ENCODE measurements at places on chromosomes 12 and 14.

GRCh38 chr12:57456145-57456700 is 1.1 kb downstream of the INHBE start:
- DNase-seq: no peak

- no peak for DNase-seq
Observed at GRCh38 chr14:54564071-54564867, 2.7 kb upstream of the SAMD4A start.

DNA sequence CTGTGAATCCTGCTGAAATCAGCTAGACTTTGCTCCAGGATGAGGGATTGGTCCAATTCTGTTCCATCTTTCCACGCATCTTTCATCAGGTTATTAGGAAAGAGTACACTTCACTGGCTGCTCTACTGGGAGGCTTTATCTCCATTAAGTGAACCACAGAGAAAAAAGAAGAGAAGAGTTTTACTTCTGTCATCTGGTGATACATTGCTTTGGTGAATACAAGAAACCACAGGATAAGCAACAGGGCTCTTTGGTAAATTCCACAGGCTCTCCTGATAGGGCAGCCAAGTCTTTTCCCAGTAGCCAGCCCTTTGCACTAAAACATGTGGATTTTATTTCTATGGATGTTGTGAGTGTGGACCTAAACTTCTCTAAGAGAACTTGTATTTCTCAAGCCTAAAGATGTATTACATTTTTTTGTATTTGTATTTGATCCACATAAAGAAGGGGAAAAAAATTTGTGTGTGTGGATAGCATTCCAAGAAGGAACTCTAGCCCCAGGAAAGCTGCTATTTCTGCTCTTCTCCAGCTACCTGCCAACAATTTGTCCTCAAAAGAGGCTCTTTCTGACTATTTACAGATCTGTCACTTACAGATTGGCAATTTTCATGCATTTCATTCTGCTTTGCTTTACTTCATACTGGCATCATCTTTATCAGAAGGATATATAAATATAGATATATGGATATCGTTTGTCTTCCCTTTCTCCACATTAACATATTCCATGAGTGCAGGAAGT is 1117.6 kb upstream of the TMEM132C start:
- no peak for DNase-seq

- DNase-seq: no peak
Observed at GRCh38 chr12:110444455-110444854, 5.7 kb downstream of the ARPC3 start.

DNA sequence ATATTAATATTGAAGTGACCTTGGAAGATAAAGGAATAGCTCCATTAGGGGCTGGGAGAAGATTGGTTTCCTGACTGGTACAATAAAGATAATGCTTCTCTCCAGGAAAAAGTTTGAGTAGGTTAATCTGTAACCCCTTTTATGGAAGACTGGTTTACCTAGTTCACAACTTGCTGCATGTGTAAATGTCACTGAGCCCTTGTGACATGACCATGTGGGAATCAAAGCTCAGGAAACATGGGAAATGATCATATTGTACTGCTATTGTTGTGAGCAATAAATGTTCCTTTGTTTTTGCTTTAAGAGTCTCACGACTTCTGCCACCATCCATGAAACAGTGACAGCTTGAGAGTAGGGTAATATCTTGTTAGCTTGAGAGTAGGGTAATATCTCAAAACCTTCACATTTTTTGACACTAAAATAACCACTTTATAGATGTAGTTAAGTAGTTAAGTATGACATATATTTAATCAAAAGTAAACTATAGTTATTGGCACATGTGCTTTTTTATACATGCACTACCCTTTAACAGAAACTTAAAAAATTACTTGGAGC is 1338.6 kb downstream of the FSCB start:
- no peak for DNase-seq

- DNase-seq: no peak
Observed at GRCh38 chr12:110556705-110557104, 26.4 kb downstream of the PPTC7 start.

- no peak for DNase-seq
Observed at GRCh38 chr12:2145433-2145998, 92.7 kb downstream of the CACNA1C start.

- DNase-seq: no peak
Observed at GRCh38 chr14:77286576-77286975, 15.6 kb upstream of the NGB start.

GRCh38 chr12:26678697-26679660 is 154.0 kb downstream of the ITPR2 start:
- DNase-seq: no peak

DNA sequence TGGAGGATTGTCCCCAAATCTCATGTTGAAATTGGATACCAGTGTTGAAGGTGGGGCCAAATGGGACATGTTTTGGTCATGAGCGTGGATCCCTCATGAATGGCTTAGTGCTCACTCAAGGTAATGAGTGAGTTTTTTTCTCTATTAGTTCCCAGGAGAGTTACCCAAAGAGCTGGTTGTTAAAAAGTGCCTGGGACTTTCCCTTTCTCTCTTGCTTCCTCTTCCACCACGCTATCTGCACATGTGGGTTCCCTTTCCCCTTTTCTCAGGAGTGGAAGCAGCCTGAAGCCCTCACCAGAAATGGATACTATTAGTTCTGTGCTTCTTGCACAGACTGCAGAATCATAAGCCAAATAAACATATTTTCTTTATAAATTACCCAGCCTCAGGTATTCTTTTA is 465.4 kb downstream of the FSCB start:
- no peak for DNase-seq

DNA sequence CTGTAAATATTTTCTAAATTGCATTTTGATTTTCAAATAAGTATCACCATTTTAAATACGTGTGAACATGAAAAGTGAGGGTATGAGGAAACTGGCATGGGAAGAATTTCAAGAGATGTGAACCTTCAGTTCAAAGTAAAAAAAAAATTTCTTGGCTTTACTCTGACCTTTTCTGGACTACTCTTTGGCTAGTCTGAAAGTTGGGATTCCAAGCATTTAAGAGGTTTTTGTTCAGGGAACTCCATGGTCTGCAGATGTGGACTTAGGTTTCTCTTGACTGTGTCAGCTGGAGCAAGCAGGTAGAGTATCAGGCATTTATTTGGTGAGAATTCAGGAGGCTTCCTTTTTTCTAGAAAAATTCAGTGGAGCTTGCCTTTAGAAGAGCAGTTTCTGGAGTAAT is 311.6 kb downstream of the LRIG3 start:
- DNase-seq: no peak

DNA sequence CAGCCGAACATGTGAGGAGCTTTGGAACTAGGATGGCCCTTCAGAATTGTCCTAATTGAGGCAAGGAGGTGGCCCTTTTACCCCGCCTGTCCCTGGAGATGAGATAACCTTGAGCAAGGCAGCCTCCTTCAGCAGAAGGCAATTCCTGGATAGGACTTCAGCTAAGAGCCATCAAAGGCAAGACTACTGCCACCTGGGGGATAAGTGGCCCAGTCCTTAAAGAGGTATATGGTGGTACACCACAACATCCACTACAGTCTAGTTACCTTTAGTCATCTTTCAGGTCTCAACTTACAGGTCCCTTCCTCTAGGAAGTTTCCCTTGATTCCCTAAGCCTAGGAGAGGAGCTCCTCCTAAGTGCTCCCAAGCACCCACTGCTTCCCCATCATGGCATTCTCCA is 204.2 kb upstream of the CDKN3 start:
- no peak for DNase-seq

GRCh38 chr14:40221428-40221827 is 789.2 kb upstream of the FBXO33 start:
- no peak for DNase-seq

DNA sequence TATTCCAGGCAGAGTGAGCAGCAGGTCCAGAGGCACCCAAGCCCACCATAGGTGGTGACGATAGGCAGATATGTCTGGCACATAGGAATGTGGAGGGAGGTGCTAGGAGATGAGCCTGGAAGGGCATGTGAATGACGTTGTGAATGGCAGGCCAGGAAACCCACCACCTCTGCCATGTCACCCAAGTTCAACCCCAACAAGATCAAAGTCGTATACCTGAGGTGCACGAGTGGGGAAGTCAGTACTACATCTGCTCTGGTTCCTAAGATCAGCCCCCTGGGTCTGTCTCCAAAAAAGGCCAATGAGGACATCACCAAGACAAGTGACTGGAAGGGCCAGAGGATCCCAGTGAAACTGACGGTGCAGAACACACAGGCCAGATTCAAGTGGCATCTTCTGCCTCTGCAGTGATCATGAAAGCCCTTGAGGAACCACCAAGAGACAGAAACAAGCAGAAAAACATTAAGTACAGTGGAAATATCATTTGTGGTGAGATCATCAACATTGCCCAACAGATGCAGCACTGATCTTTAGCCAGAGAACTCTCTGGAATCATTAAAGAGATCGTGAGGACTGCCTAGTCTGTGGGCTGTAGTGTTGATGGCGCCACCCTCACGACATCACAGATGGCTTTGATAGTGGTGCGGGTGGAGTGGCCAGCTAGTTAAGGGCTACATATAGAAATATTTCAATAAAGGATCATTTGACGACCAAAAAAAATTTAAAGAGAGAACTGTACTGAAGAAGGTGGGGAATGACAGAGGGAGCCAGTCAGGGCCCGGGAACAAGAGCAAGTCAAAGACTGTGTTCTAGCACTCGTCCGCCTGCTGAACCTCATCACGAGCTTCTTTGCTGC is 99.7 kb downstream of the ZFP36L1 start:
- no peak for DNase-seq

GRCh38 chr12:58479401-58479800 is 440.9 kb downstream of the LRIG3 start:
- no peak for DNase-seq

GRCh38 chr12:120590741-120591407 is 9.7 kb upstream of the POP5 start:
- no peak for DNase-seq

DNA sequence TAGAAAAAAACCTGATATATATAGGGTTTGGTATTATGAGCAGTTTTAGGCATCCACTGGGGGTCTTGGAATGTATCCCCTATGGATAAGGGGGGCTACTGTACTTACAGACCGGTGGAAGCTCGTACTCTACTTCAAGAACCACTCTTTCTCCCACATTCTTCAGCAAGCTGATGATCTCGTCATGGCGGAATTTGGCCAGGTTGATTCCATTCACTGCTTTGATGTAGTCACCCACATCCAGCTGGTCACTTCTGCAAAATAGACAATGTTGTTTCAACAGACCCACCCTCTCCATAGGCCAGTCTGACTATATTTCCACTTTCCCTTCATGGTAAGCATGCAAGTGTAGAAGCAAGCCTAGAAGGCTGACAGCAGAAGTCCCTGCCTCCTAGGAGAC is 139.9 kb downstream of the GRIP1 start:
- no peak for DNase-seq

DNA sequence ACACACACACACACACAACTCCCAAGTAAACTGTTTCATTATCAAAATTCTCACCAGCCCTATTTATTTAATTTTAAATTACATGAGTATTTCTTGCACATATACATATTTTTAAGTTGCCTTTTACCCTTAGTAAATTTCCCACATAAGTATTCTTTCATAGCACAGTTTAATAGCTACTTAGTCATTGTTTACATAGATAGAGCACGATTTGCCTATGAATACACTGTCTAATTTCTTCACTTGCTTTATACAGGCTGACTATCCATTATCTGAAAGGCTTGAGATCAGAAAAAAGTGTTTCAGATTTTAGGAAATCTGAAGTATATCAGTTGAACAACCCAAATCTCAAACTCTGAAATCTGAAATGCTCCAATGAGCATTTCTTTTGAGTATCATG is 30.9 kb downstream of the NIN start:
- no peak for DNase-seq

GRCh38 chr12:119704065-119704747 is 36.3 kb downstream of the PRKAB1 start:
- DNase-seq: no peak

DNA sequence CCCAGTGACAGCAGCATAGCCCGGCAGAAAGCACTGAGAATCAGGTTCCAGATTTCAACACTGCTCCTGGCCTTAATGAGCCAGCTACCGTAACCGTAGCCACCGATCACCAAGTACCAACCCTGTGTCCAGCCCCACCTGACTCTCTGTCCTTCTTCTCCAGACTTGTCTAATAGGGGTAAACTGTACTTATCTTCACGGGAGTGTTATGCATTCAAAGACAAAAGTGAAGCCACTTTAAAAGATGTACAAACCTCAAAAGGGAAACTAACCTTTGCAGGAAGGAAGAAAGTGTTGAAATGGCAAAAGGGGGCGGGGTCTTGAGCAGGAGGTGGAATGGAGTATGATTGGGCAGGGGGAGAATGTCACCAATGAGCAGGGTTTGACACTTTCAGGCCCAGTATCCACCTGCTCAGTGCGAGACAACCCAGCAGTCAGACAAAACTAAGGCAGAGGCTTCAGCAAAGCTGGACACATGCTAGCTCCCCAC is 226.1 kb downstream of the CHST11 start:
- peak; percentile 67 for DNase-seq

DNA sequence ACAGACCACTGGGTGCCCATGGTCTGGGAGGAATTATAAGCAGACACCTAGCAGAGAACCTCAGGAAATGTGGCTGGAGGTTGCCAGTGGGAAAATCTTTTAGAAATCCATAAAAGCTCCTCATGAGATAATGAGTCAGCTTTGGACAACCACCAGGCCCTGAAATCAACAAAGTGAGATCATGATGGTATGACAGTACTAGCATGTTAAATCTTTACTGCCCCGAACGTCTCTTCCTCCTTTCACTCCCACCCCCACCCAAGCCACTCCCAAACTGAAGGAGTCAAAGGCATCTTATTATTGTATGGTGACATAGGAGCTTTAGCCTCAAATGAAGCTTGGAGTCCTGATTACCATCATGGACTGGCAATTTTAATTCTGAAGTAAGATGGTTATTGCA is 240.0 kb downstream of the DIO2 start:
- DNase-seq: no peak

GRCh38 chr14:69652942-69653684 is 41.7 kb downstream of the SUSD6 start:
- no peak for DNase-seq

DNA sequence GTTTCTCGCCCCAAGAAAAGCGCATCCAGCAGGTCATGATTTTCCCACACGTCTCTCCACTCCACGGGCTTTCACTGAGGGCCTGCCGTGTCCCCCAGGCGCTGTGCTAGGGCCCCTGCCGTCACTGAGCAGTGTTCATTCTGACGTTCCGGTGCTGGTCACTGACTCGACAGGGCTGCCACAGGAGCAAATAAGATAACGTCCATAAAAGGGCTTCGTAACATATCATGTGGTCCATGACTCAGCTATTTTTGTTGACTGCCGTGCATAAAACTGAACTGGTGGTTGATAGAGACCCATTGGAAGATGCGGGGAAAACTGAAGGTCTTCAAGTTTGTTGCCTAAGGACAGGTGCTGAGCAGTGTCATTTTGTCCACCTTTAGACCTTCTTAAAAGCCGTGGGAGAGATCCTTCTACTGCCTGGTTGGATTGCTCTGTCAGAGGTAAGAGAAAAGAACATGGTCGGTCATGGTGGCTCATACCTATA is 46.3 kb downstream of the ADGRD1 start:
- no peak for DNase-seq
